Stimulated activated CD4-positive, alpha-beta T cell treated with anti-CD3 and anti-CD28 coated beads, Interleukin-12 subunit alpha, Interleukin-12 subunit beta, amount 100 ng/mL, for 48 hours (primary cell): ENCODE measurements at places on chromosomes 4 and X.

GRCh38 chrX:17024886-17025285 is 78.4 kb downstream of the REPS2 start:
- DNase-seq: no peak

DNA sequence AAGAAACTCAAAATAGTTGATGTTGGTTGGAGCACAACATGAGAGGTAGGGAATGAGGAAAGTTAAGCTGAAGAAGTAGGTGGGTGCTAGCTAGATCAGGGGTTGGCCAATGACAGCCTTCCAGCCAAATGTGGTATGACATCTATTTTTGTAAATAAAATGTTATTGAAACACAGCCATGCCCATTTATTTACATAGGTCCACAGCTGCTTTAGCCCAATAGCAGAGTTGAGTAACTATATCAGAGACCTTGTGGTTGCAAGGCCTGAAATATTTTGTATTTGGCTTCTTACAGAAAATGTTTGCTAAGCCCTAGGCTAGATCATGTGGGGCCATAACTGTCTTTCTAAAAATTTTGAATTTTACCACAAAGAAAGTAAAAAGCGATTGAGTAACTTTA is 234.9 kb upstream of the CTSO start:
- DNase-seq: no peak

GRCh38 chr4:41396214-41396613 is 139.5 kb downstream of the UCHL1 start:
- DNase-seq: no peak

GRCh38 chrX:141857479-141857878 is 19.4 kb downstream of the MAGEC3 start:
- DNase-seq: no peak

DNA sequence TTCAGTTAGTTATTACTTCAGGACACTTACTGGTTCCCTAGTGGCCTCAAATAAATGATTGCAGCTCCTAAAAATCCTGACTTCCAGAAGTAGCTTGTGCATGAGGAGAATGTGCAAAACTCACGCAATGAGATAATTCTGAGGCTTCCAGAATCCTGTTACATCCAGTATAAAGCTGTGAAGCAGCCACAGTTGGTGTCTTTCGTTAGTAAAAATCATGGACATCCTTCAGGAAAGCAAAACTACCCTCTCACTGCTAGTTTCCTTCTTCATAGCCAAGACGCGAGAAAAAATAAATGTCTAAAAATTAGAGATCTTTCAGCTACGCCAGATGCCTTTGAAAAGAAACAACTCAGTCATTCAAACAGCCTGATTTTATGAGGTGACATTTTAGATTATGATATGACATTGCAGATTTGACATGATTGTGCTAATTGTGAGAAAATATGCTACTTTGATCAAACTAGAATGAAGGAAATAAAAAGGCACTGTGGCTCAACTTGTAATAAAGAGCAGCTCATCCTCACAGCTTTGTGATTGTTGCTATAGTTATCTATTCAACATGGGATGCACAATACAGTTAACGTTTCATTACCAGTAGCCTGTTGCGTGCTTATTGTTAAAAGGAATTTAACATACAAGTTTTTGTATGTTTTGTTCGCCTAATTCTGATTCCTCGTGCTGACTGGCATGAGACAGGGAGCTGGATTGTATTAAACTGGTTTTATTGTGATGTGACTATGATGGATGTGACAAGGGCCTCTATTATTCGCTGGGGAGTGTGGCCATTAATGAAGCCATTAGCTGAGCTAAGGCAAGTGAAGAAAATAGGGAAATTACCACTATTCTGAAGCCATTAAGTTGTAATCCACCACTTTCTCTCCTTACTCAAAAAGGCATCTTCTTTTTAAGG is 40.5 kb downstream of the AFF2 start:
- DNase-seq: no peak

DNA sequence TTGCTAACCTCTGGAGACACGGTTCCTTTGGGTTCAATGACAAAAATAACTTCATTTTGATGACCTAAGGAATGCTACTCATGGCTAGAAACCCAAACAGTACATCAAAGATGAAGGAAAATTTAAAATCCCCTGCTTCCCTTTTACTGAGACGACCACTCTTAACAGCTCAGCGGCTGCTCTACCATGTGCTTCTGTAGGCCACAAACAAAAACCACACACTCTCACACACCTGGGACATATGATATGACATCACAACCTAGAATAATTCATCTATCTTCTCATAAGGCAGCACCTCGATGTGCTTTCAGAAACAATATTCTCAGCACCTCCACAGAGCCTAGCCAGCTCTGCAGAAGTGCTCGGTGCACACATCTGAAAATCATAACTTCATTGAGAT is 34.7 kb downstream of the ABLIM2 start:
- no peak for DNase-seq

- no peak for DNase-seq
Observed at GRCh38 chr4:92231511-92231910, 72.3 kb upstream of the GRID2 start.
